ENCODE measurements at places on chromosomes 7 and 10.

DNA sequence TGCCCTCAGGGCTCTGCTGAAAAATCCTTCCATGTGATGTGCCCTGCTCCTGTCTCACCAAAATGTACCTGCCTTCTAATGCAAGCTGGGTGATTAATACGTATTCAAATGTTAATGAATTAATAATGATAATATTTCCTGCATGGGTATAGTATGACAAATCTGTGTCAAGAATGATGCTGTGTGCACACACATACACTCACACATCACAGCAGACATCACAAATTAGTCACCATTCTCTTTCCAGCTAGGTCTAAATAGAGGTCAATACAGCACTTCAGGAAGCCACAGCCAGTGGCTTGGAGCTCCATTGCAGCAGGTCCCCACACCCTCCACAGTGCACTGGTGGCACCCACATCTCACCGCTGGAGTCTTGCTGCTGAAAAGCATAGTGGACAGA, 681.2 kb upstream of the NRP1 start:
- no peak for DNase-seq

DNA sequence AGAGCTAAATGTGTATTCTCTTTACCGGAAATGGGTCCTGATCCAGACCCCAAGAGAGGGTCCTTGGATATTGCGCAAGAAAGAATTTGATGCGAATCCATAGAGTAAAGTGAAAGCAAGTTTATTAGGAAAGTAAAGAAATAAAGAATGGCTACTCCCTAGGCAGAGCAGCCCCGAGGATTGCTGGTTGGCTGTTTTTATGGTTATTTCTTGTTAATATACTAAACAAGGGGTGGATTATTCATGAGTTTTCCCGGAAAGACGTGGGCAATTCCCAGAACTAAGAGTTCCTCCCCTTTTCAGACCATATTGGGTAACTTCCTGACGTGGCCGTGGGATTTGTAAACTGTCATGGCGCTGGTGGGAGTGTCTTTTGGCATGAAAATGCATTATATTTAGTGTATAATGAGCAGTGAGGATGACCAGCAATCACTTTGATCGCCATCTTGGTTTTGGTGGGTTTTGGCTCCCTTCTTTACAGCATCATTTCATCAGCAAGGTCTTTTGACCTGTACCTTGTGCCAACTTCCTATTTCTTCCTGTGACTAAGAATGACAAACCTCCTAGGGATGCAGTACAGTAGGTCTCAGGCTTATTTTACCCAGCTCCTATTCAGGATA, 60.4 kb downstream of the ARL4A start:
- no peak for DNase-seq

GRCh38 chr7:2969398-2970306, 74.0 kb downstream of the CARD11 start:
- DNase-seq = no peak

DNA sequence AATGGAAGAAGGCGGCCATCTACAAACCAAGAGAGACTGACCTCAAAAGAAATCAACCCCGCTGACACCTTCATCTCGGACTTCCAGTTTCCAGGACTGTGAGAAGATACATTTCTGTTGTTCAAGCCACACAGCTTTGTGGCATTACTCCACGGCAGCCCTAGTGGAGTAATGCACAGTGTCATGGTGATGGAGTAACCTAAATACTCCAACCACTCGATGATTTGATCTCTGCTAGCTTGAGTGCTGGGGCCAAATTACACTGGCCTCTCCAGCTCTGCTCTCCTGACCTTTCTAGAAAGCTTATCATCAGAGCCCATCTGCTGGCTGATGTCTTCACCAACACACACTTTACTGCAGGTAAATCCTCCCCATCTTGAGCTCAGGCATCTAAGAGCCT, 52.2 kb downstream of the GALNT17 start:
- DNase-seq = no peak
